NCI-H446 (cell line): ENCODE measurements at places on chromosomes 2 and 18.

- no peak for DNase-seq
Observed at GRCh38 chr2:179096090-179096489, 46.2 kb upstream of the CCDC141 start.

DNA sequence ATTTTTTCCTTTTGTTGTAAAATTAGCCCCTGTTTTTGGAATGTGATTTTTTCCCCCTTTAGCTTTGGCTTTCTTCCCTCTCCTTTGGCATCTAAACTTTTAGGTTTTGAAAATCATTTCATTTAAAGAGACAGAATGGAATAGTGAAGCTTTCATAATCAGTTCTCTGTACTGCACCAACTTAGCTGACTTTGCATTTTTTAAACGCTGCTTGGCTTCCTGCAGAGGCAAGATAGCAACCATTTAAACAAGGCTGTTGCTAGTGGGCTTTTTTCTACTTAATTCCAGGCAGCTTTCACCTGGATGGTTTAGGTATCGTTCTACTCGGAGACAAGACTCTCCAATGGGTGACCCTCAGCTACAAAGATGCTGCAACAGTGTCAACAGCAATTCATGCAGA lies 267.9 kb upstream of the PKDCC start:
- no peak for DNase-seq

GRCh38 chr2:18924386-18924785 lies 335.0 kb upstream of the NT5C1B start:
- DNase-seq, result no peak

GRCh38 chr2:587087-587960 lies 89.9 kb downstream of the TMEM18 start:
- DNase-seq, result no peak

- DNase-seq, result no peak
Observed at GRCh38 chr2:97926946-97927345, 68.8 kb downstream of the TMEM131 start.

DNA sequence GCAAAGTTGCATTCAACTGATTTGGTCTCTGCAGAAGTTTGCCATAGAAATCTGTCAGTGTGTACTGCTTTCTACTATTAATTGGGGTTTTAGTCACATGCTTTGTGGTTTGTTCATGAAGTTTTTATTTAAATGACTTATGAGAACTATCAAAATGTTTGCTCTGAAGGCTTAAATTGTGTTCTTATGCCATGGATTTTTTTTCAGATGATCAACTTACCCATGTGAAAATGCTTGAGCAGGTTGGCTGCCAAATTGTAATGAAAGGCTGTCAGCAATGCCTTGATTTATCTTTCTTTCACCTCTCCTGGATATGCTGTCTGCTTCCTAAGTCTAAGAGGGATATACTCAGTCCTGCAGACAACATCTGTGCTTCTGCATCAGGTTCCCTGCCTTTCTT lies 50.7 kb downstream of the FMNL2 start:
- no peak for DNase-seq

DNA sequence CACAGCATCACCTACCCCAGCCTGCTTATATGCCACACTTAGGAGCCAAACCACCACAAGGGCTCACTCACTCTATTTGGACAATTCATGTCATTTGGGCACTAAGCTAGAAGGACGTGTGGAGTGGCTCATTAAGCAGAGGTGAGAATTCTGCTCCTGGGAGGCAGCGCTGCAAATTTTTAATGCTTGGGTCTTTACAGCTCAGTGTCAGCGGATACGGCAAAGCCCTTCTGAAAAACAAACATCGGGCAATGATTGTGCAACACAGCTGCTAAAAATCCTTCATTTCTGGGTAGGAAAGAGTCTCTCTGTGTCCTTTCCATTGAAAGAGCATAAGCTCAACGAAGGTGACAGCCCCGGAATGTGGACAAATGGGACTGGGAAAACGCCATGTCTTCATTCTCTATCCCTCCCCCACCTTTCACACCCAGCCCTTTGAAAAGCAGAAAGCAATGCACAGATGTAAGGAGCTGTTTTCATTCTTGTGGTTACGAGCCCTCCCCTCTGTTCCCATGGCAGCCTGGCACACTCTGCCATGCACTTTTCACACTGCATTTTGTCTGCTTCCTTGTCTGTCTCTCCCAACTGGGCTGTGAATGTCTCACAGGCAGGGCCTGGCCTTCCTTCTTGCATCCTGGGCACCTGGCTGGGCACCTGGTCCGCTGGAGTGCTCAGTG lies 16.0 kb downstream of the TMEM177 start:
- DNase-seq, result peak; percentile 22

DNA sequence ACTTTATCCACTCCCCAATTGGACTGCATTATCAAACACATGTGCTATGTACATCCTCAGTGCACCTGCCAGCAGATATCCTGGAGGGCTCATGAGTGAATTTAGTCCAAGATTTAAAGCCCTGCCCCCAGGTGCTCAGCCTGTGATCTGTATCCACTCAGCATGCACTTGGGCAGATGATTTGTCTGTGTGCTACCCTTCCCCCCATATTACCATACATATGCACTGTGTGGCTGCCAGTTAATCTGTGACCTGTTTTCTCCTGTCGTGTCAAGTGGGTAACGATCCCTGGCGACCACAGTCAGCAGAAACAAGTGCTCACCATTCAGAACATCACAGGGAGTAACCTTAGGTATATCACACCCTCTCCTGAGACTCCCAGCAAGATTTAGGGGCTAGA lies 10.2 kb downstream of the NAGK start:
- no peak for DNase-seq

GRCh38 chr2:54903736-54904554 lies 146.3 kb downstream of the RTN4 start:
- peak; percentile 24 for DNase-seq

GRCh38 chr2:186459009-186459408 lies 27.1 kb upstream of the ZC3H15 start:
- peak; percentile 49 for DNase-seq

DNA sequence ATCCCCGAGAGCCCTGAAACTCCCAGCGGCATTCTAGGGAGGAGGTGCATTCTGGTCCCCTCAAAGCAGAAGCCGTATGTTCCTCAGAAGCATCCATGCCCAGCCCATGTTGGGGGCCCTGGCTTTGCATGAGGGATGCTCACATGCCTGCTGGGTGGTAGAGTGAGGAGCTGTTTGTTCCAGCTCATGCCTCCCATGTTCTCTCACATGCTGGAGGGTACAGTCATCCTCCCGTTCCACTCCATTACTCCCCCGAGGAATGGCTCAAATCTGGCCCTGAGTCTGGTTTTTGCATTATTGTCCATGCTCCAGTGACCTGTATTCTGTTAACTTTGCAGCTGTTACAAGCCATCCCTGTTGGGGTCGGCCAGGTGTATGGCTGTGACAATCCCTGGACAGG lies 24.1 kb downstream of the SLC14A2 start:
- DNase-seq, result no peak

DNA sequence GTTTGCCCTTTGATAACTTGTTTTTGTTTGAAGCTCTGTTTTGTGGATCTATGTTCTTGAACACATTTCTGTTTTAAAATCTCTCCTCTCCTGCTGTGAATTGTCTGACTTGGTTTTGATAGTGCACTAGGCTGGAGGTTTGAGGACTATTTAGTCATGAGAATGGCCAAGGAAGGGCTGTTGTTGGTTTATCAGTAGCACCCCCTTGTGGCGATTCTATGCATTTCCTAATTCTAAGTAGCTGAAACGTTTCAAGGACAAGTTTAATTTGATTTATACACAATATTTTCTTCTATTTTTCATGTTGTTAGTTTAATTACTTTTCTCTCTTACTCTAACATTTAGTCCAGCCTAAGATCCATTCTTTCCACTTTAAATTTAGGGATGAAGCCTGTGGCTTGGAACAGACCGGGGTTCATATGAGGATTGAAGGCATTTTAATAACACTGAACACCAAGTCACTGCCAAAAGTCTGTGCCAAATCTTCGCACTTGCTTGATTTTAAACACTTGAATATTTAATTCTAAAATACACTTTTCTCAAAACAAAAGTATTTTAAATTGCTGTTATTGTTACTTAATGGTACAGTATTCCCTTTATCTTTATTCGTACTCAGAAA lies 166.0 kb downstream of the SOCS6 start:
- peak; percentile 27 for DNase-seq

- DNase-seq, result no peak
Observed at GRCh38 chr2:59008950-59009349, 767.8 kb upstream of the FANCL start.

DNA sequence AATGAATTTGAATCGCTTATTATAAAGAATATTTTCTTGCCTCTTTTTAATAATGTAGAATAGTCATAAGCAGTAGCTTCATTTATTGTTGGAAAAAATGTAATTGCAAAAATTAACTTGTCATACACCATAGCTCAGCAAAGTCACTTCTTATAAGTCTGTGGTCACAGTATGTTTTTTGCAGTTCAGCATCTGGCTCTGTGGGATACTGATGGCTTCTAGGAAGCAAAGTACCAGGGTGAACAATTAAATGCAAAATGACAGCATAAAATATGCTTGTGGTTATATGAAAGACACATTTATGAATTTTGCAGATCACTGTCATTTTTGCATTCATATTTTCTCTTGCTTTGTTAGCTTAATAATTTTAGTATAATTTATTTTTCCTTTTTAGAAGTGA lies 116.5 kb downstream of the ZNF407 start:
- DNase-seq, result no peak

GRCh38 chr2:102025583-102026267 lies 34.0 kb downstream of the IL1R2 start:
- DNase-seq, result no peak

- no peak for DNase-seq
Observed at GRCh38 chr2:168116448-168116847, 130.9 kb downstream of the STK39 start.

DNA sequence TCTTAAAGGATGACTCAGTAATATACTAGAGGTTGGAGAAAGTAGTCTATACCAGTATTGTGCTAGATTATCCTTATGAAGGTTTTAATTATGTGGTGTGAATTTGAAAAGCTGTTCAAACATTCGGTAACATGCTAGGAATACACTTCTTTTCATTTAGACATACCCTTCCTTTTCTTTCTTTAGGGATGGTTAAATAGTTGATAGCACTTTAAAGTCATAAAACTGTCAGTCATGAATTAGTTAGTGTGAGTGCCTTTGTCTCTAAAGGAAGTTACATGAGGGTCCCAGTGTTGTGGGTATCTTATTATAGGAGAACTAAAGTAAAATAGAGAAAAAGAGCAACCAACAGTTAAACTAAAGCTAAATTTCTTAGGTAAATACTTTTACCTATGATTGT lies 149.3 kb downstream of the CSRNP3 start:
- no peak for DNase-seq

GRCh38 chr18:59657012-59657411 lies 40.2 kb downstream of the CCBE1 start:
- DNase-seq, result no peak

DNA sequence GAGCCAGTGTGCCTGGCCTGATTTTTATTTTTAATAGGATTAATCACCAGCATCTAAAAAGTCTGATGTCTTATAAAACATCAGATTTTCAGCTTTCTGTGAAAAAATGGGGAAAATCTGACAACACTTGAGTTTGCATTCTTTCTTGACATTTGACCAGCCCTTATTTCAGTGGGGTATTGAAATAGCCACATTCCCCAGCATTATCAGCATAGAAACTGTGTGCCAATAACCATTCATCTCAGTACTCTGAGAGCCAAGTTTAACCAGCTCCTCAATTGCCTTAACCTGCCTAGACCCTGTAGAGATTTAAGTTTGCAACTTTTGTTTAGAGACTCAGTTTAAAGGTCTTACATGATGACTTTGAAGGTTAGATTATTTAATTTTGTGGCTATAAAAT lies 155.0 kb downstream of the CERS6 start:
- no peak for DNase-seq

DNA sequence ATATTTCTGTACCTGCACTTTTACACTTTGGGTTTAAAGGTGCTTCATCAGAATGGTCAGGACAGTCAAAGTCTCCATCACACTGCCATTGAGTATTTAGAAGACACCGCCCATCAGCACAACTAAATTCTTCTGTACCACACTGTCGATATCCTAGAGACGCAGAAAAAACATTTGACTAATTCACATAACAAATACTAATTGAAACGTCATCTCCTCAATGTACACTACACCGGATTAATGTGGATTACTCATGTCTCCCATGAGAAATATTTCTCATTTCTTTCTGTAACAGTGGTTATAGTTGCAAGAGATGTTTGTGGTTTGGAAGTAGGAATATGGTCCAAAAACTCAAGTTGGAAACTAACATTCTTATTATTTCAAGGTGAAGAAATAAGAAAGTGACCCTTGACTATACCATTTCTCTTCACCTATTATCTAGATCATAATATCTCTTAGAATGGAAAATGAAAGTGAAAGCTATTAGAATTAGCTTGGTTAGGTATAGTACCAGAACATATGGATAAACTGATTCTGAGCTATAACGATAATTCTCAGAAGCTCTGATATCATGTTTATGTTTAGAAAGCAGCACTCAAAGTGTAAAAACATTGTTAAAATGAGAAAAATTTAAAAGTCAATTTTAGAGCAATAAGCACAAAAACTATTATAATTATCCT lies 1627.7 kb downstream of the LRP1B start:
- no peak for DNase-seq

DNA sequence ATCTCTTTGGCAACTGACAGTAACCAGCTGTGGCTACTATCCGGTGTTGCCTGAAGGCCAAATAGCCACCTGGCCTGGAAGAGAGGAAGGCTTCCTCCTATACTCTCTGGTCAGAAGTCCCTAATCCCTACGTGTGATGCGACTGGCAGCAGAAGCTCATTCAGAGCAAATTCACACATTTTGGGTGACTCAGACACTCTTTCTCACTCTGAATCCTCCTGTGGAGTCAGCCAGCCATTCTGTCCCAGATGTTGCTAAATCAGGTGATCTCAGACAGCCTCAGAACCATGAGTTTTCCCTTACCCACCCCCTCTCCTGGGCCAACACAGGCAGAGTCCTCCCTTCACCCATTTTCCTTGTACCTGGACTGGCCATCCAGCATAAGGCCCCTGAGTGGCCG lies 34.7 kb downstream of the CFAP53 start:
- DNase-seq, result no peak

DNA sequence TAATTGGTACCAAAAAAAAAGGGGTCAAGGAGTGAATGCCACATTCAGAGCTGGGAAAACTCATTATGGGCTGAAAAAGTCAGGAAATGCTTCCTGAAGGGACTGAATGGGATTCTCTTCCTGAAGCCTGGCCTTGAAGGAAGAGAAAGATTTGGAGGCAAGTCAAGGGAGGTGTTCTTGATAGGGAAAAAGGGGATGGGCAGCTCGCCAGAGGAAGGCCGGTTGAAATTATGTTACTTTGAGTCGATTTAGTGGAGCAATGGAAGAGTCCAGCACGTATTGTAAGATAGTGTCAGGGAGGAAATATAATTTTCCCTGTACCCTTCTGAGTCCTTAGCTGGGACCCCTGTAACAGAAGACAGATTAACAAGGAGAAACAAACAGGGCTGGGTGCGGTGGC lies 115.3 kb upstream of the STPG4 start:
- no peak for DNase-seq
